ENCODE measurements at places on chromosomes 13 and 19.
A peak's percentile ranks its signal among the peaks of the same experiment; 100 is the strongest.

DNA sequence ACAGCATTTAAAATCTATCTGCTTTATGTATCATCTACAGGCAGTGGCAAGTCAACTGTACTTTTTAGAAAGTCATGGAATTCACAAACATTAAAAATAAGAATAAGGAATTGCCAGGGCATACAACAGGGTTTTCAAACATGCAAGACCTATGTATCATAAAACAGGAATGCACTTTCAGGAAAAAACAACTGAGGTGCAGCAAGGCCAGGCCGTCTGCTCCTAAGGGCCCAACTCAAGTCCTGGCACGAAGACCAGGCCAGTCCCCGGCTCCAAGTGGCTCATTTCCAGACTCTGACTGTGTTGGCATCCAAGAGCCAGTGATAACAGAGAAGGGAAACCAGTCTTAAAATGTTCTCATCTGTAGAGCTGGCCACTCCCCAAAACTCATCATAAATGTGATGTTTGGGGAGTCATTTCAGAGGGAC, 7.1 kb downstream of the RFX2 start:
- no peak for DNase-seq

DNA sequence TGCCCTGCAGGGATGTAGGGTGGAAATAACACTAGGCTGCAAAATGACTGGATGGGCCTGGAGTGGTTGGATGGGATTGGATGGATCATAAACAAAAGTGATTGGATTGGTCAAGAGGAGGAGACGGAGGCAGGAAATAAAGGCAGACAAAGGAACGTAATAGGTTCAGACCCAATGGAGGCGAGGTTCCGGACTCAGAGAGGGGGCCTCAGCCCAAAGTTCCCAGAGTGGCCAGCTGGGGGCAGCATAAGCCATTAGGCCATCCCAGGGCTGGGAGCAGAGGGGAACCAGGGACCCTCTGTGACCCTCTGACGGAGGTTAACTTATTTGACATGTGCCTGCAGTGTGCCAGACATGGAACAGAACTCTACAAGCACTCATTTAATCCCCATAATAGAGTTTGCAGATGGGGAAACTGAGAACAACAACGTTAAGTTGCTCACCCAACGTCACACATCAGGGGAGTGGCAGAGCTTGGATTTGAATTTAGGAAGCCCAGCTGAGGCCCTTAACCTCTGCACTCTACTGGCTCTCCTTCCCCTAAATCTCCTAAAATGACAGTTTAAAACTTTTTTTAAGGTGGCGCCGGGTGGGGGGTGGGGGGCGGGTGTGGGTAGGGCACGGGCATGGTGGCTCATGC, 15.3 kb upstream of the MAP1S start:
- peak; percentile 90 for DNase-seq

DNA sequence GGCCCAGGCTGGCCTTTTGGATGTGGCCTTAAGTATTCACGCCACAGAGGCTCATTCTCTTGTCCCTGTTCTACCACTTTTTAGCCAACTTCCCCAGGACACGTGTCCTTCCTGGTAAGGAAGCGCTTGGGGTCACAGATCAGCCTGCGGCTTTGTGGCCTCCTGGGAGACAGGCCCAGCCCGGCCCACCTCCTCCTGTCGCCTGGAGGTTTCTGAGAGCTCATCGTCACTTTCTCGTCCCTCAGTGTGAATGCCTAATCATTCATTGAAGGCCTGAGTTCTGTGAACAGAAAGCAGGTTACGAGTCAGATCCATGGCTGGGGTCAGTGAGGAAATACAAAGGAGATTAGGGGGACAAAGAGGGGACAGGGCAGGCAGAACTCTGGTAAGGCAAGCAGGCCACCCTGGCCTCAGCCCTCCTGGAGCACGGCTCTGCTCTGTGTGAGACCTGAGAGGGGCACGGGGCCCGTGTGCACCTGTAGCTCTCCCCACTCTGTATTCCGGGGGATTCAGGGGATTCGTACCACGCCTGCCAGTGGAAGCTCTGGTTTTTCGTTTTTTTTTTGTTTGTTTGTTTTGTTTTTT, 38.6 kb upstream of the TSHZ3 start:
- no peak for DNase-seq

DNA sequence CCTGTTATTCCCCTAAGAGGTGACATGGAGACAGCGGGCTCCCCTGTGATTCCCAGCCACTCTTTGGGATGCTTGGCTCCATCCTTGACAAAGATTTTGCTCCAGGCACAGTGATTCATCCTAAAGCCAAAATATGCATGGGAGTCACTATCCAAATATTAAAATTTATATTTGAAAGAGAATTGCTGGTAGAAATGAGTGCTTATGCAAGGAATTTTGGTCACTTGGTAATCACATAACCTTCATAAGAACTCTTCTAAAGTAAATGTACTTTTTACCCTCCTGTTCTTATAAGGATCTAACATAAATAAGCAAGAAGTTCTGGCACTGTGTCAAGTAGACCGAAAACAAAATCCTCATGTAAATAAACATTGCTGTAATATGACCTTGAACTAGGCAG, 385.8 kb downstream of the ITGBL1 start:
- no peak for DNase-seq

DNA sequence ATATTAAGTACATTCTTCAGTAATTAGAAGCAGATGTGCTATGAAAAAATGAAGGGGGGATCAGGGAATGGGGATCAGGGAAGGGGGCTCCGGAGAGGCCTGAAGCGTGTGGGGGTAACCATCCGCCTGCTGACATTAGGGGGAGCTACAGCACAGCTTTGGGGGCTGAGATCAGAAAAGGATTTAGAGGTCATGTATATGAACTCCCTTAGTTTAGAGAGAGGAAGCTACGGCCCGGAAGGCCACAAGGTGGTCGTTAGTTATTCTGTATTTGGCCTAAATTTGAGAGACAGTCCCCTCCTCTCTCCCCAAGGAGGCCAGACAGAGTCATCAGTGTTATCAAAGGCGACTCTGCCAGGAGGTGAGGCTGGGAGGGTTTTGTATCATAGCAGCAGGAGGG, 99.0 kb downstream of the TM9SF2 start:
- peak; percentile 78 for DNase-seq

GRCh38 chr13:95509521-95510310, 42.8 kb upstream of the CLDN10 start:
- DNase-seq, result no peak

- DNase-seq, result no peak
These were observed 16.6 kb downstream of the RFX1 start for GRCh38 chr19:13989487-13989886.

DNA sequence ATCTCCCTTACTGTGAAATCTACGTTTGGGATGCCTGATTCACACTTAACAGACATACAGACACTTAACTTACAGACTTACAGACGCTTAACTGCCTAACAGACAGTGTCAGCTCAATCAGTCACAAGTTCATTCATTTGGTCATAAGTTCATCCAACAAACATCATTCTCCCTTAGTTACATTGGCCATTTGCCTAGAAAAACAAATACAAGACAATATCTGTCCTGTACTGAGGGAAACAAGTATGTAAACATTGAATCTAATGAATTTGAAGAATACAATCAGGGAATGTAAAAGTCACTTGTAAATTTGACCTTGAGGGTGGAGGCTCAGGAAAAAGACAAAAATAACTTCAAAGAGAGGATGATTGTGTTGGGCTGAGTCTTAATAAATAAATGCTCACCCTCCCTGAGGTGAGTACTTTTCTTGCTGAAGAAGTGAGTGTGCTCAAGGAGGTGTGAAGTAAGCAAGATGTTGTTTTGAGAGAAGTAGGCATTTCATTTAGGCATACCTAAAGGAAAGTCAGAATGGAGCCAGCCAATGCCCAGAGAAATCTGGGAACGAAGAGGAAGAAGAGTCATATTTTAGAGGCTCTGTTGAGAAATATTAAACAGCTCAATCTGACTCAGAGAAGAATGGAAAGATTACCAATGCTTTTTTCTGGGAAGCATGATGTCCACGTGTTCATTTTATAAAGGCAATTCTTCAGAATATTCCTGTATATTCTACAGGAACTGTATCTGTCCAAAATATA, 958.4 kb upstream of the SLC10A2 start:
- DNase-seq, result no peak

DNA sequence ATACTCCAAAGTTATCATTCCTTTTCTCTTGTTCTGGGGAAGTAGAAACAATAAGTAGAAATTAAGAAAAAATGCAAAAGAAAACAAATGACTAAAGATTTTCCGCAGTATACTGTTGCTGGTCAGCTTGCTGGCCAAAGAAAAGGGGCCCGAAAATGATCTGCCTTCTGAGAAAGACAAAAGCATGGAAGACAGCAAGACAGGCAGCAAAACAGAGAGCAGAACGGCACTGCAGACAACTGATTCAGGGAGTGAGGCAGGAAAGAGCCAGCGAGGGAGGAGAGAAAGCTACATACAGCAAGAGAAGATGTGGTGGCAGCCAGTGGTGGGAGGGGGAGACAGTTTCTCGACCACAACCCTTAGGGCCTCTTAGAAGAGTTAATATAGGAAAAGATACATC, 5.3 kb upstream of the DOCK9 start:
- no peak for DNase-seq

- DNase-seq, result no peak
These were observed 16.0 kb downstream of the CRTC1 start for GRCh38 chr19:18699403-18700054.

DNA sequence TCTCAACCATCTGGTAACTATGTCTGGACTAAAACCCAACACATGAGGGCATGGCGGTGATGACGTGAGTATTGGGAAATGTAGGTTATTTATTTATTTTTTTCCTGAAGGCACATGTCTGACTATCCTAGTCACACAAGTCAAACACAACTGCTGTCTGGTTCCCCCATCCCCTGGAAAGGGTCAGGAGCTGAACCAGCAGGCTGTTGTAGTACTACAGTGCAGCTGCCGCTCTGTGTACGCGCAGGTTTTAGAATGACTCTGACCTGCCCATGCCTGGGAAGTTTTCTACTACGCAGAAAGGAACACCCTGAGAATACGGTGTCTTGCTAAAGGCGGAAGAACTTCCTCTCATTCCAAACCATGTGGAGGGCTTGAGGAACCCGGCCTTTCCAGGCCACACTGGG, 1.2 kb downstream of the SLC7A1 start:
- peak; percentile 71 for DNase-seq

DNA sequence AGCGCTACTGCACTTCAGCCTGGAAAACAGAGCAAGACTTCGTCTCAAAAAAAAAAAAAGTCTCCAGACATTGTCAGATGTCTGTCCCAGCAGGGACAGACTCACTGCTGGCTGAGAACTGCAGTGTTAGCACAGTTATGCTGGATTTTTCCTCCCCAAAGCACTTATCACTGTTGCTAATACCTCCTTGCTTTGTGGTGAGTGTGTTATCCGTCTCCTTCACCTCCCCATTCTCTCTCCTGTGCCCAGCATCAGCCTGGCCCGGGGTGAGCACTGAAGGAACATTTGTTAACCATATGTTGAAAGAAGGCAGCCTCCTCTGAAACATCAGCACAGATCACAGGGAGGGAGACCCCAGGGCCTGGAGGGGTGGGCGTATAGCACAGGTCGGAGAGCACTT, 11.3 kb downstream of the MYO9B start:
- no peak for DNase-seq

GRCh38 chr19:35767288-35768081, 7.9 kb upstream of the ARHGAP33 start:
- DNase-seq, result peak; percentile 61

GRCh38 chr13:79973533-79973963, 367.4 kb downstream of the SPRY2 start:
- peak; percentile 64 for DNase-seq

GRCh38 chr19:15252398-15253018, 20.3 kb upstream of the EPHX3 start:
- peak; percentile 62 for DNase-seq

DNA sequence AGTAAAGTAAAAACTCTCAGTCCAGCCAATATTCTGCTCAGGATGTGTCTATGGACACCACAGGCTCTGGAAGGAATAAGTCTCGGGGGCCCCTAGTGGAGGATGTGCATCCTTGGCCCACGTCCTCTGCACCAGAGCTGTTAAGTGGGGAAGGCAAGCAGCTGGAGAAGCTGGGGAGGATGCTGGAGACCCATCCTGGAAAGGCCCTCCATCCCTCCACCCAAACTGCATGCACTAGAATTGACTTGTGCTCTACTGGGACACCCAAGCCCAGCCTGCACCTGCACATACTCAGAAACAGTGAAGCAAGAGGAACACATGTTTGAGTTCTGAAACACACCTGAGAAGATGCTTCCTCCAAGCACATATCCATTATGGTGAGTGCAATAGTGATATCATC, 307.8 kb downstream of the TSHZ3 start:
- no peak for DNase-seq

DNA sequence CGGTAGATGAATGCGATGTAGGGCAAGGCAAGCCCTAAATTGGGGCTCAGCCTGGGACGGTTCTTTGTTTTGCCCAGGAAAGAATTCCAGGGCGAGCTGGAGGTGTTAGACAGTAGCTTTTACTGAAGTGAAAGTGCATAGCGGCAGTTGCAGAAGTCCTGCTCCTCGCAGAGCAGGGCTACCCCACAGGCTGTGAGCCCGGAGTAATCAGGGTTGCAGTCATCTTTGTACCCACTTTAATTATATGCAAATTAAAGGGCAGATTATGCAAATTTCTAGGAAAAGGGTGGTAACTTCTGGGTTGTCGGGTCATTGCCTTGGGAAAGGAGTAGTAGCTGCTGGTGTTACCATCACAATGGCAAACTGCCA, 30.5 kb downstream of the VAV1 start:
- DNase-seq, result peak; percentile 77

DNA sequence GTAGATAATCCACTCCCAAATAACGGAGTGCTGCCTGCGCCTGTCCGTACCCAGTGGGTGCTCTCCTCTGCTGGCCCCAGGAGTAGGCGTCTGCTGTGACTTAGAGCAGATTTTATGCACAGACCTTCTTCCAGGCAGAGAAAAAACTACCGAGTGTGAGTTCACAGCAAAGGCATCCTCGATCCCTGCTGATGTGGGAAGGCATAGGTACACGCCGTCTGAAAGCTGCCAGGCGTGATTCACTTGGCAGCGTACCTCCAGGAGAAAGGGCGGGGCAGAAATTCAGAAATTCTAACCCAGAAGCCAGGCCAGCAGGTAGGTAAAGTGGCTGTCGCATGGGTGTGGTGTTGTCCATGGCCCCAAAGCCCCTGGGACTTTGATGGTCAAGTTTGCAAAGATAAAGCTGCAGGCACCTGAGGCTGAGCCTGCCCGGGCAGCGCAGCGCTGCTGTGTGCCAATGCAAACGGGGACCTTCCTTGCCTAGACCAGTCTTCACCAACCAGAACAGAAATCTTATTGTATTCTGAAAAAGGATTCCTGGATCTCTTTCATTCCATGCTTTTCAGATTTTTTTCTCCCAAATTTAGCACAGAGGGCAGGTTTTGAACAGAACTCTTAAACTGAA, 36.3 kb downstream of the COL4A2 start:
- DNase-seq, result no peak

Data from Karpas-422 (cell line).